ENCODE measurements at places on chromosomes 6 and 20.

GRCh38 chr6:77986380-77987034 is 333.7 kb downstream of the MEI4 start:
- no peak overlapping the region for H3K4me3 ChIP-seq
- H3K4me1 ChIP-seq = no peaks in the 10 kb centered on the region
- H3K27ac ChIP-seq = no peak overlapping the region
- no peaks in the 10 kb centered on the region for H3K27me3 ChIP-seq

DNA sequence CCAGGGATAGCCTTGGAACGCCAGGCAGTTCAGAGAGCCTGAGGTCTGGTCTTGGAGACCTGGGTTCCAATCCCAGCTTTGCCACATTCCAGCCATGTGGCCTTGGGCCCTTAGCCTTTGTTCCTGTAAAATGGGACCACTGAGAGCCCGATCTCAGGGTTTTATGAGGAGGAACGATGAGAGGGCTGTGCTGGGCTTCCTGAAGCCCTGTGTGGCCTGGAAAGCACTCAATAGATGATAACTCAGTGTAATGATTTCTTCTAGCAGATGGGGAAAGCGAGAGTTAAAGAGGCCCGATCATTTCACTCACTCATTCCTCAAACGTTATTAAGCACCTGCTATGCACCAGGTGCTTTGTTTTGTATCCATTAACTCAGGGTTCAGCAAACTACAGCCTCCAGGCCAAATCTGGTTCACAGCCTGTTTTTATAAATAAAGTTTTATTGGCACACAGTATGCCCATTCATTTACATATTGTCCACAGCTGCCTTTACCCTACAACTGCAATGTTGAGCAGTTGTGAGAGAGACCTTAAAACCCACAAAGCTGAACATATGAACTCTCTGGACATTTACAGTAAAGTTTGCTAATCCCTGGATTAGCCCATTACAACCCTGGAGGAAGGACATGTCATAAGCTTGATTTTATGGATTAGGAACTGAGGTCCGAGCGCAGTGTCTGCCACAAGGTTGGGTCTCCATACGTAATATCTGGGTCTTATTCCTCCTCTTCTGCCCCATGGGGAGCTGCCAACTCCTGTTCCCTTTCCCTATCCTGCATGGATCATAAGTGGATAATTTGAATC is 90.4 kb downstream of the CEBPB start:
- H3K4me1 ChIP-seq = no peaks in the 10 kb centered on the region
- peak overlapping the region; percentile 26 for H3K27ac ChIP-seq
- DNase-seq = no peak

DNA sequence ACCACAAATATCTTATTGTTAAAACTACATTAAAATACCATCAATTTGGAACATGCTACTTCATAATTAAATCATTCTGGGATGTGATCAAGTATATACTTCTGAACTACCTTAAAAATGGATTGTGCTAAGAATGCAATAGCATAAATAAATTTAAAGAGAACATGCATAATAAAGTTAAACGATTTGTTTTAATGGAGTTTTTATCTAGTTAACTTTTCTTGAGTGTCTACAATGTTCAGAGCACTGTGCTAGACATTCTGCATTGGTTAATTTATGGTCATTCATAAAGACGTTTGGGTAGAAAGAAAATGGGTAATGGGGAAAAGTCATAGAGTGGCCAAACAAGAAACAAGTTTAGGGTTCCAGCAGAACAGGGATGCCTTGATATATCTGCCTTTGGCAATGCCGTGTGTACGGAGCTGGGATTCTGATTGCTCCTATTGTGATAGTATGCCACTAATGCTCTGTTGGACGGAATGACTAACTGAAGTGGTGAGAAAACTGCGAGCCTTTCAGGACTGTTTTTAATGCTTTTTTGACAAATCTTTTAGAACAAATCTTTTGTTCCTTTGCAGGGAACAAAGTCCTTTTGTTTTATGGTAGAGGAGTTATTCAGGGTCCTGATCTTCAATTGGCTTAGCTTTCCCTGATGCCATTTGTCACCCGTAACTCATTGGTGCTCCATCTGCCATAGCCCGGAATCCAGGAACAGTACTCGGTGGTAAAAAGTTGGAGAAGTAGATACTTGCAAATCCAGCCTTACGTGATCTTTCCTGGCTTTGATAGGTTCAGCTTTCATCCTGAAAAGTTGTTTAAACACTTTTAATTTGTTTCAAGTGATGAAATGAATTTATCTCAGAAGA is 162.6 kb downstream of the BCKDHB start:
- no peak for DNase-seq
- H3K36me3 ChIP-seq = no peaks in the 10 kb centered on the region
- H3K27ac ChIP-seq = peak overlapping the region; percentile 16
- no peak overlapping the region for H3K4me3 ChIP-seq
- H3K4me1 ChIP-seq = no peaks in the 10 kb centered on the region
- H3K27me3 ChIP-seq = no peaks in the 10 kb centered on the region

DNA sequence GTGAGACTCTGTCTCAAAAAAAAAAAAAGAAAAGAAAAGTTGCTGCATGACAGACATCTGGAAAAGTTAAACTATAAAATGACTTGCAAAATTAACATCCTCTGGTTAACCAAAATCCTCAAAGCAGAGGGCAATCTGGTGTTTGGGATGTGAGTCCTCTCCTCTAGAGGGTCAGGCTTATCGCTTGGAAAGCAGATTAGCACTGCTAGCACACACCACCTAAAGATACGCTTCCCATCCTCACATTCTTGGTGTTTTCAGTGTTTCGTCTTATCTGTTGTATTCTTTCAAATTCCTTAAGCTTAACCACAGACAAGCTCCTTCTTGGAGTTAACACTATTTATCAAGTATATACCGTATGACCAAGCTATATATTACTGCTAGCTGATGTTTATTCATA is 198.0 kb downstream of the SOX4 start:
- DNase-seq = no peak
- H3K27me3 ChIP-seq = no peaks in the 10 kb centered on the region
- H3K4me3 ChIP-seq = no peak overlapping the region
- H3K4me1 ChIP-seq = no peaks in the 10 kb centered on the region
- no peaks in the 10 kb centered on the region for H3K36me3 ChIP-seq

DNA sequence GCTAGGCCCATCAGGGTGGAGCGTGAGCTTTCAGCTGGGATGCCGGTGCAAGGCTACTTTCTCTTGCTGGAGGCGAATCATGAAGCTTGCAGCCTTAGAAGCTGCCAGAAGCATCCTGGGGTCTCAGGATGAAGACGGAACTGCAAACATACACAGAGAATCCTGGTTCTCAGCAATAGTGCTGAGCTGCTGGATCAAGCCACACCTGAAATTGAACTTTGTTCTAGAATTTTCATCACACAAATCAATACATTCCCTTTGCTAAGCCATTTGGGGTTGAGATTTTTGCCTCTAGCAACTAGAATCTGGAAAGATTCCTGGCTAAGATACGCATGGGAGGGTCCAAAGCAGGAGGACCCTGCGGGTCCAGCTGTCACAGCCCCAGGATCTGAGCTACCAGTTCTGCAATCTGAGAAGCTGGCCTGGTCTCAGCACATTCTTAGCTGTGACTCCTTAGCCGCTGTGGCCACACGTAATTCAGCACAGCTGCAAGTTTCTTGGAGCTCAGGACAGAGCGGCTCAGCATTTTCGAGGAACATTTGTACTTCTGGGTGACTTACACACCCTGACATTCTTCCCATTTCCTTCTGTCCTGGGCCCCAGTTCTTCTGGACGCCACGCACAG is 6.6 kb upstream of the ARFGAP1 start:
- no peak overlapping the region for H3K27ac ChIP-seq
- DNase-seq = no peak
- no peak overlapping the region for H3K4me3 ChIP-seq
- no peaks in the 10 kb centered on the region for H3K27me3 ChIP-seq
- H3K4me1 ChIP-seq = no peaks in the 10 kb centered on the region

GRCh38 chr6:144320741-144321140 is 35.6 kb downstream of the UTRN start:
- H3K36me3 ChIP-seq = no peaks in the 10 kb centered on the region
- DNase-seq = no peak
- no peaks in the 10 kb centered on the region for H3K4me1 ChIP-seq

- no peak overlapping the region for H3K27ac ChIP-seq
- no peak overlapping the region for H3K4me3 ChIP-seq
- no peak for DNase-seq
- H3K4me1 ChIP-seq = no peaks in the 10 kb centered on the region
- no peaks in the 10 kb centered on the region for H3K36me3 ChIP-seq
Observed at GRCh38 chr6:159324596-159324995, 155.4 kb downstream of the FNDC1 start.

- DNase-seq = no peak
- H3K36me3 ChIP-seq = peaks cover 6% of the 10 kb centered on the region
- no peak overlapping the region for H3K27ac ChIP-seq
- peaks cover 16% of the 10 kb centered on the region for H3K4me1 ChIP-seq
Observed at GRCh38 chr20:63778034-63778752, 38.6 kb downstream of the SLC2A4RG start.

DNA sequence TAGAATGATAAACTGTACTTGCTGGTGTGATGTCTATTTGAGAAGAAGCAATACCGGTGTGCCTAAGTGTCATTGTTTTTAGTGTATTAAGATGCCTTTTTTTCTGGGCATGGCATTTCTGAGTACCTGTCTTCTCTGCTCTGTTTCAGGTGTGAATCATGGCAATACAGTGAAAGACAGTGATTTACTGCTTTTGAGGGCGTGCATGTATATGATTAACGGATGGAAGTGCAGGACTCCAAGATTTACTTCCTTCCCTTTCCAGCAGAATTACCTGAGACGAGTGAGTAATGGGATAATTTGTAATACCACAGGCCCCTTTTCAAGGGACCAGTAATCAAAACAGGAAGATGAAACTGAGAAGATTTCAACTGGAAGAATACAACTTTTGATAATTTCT is 315.8 kb downstream of the SOX4 start:
- no peaks in the 10 kb centered on the region for H3K27me3 ChIP-seq
- H3K27ac ChIP-seq = no peak overlapping the region
- no peak overlapping the region for H3K4me3 ChIP-seq
- H3K4me1 ChIP-seq = no peaks in the 10 kb centered on the region
- H3K36me3 ChIP-seq = no peaks in the 10 kb centered on the region

DNA sequence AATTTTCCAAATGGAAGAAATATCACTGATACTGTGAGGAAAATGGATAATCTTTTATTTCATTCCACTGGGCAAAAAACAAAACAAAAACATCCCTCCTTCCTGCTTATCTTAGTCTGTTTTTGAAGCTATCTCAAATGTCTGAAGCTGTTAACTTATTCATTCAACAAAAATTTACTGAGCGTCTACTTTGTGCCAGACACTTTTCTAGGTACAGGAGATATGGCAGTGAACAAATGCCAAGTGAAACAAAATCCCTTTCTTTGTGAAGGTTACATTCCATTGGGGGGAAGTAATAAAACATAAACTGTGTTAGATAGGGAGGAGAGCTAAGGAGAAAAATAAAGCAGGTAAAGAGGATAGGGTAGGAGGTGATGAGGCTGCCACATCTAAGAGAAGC is 47.5 kb downstream of the TNFRSF21 start:
- no peak overlapping the region for H3K4me3 ChIP-seq
- peaks cover 8% of the 10 kb centered on the region for H3K4me1 ChIP-seq
- no peak overlapping the region for H3K27ac ChIP-seq

DNA sequence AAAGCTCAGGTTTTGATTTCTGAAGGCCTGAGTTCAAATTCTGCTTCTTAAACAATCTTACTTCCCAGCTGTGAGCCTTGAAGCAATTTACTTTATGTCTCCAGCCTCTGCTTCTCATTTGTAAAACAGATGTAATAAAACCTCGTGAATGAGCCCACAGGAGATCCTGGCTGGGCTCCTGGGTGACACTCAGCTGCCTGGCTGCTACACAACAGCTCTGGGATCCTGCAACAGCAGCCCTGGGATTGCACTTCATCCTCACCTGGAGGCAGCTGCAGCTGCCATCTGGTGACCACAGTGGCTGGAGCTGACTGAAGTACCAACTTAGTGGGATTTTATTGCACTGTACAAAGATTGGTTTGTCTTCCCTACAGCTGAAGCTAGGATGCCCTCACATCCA is 98.6 kb downstream of the NDUFAF5 start:
- no peaks in the 10 kb centered on the region for H3K4me1 ChIP-seq
- H3K27me3 ChIP-seq = no peaks in the 10 kb centered on the region
- no peak overlapping the region for H3K4me3 ChIP-seq
- no peaks in the 10 kb centered on the region for H3K36me3 ChIP-seq
- DNase-seq = no peak

GRCh38 chr20:5509803-5510202 is 193.0 kb upstream of the PROKR2 start:
- H3K27me3 ChIP-seq = no peaks in the 10 kb centered on the region
- no peaks in the 10 kb centered on the region for H3K4me1 ChIP-seq
- no peak overlapping the region for H3K27ac ChIP-seq
- DNase-seq = no peak
- H3K4me3 ChIP-seq = no peak overlapping the region

GRCh38 chr6:36350681-36351571 is 14.2 kb upstream of the BNIP5 start:
- DNase-seq = peak; percentile 62
- no peaks in the 10 kb centered on the region for H3K36me3 ChIP-seq
- H3K27me3 ChIP-seq = no peaks in the 10 kb centered on the region
- peaks cover 22% of the 10 kb centered on the region for H3K4me1 ChIP-seq
- no peak overlapping the region for H3K4me3 ChIP-seq

DNA sequence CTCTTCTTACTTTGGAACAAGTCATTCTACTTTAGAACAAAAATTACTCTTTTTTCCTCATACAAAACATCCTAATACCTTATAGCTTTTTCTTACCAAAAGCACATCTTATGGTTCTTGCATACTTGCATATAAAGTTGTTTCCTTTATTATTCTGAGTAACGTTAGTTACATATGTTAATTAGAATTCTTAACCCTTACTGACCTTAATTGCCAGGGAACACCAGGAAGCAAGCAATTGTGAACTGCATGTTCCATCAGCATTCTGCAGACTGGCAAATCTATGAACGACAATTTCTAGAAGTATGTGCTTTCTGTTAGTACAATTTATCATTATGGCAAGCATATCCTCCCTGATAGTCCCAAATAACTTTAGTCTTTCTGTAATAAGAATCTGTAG is 831.0 kb downstream of the C6orf118 start:
- no peak overlapping the region for H3K4me3 ChIP-seq
- H3K36me3 ChIP-seq = no peaks in the 10 kb centered on the region
- no peak for DNase-seq
- H3K4me1 ChIP-seq = no peaks in the 10 kb centered on the region

GRCh38 chr6:108730635-108731515 is 117.3 kb upstream of the ARMC2 start:
- DNase-seq = no peak
- H3K27me3 ChIP-seq = no peaks in the 10 kb centered on the region
- H3K27ac ChIP-seq = no peak overlapping the region

DNA sequence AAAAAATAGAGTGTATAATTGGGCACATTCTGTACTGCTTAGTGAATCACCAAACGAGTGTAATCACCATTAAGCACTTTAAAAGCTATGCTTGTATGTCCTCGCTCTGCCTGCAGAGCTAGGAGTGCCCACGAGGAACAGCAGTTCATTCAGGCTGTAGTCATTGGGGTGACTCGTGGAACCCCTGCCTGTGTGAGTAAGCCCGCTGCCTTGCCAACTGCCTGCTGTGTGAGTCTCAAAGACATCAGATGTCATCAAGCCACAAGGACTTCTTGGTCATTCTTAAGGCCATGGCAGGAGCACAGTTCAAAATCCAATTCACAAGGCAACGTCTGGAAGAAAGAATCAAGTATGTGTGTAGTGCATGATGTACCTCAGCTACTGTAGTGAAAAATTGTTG is 60.4 kb downstream of the FOXO3 start:
- DNase-seq = peak; percentile 72
- no peaks in the 10 kb centered on the region for H3K27me3 ChIP-seq
- no peaks in the 10 kb centered on the region for H3K4me1 ChIP-seq

- no peak overlapping the region for H3K4me3 ChIP-seq
- H3K4me1 ChIP-seq = no peaks in the 10 kb centered on the region
- no peak overlapping the region for H3K27ac ChIP-seq
- no peak for DNase-seq
Observed at GRCh38 chr20:43323592-43323991, 133.9 kb upstream of the PTPRT start.
